DMS153 (cell line): ENCODE measurements at places on chromosomes 11 and 22.
A peak's percentile ranks its signal among the peaks of the same experiment; 100 is the strongest.

- no peak for DNase-seq
Observed at GRCh38 chr11:18623707-18624106, 10.4 kb downstream of the SPTY2D1 start.

GRCh38 chr11:63673579-63673978 is 2.4 kb upstream of the ATL3 start:
- DNase-seq: no peak

DNA sequence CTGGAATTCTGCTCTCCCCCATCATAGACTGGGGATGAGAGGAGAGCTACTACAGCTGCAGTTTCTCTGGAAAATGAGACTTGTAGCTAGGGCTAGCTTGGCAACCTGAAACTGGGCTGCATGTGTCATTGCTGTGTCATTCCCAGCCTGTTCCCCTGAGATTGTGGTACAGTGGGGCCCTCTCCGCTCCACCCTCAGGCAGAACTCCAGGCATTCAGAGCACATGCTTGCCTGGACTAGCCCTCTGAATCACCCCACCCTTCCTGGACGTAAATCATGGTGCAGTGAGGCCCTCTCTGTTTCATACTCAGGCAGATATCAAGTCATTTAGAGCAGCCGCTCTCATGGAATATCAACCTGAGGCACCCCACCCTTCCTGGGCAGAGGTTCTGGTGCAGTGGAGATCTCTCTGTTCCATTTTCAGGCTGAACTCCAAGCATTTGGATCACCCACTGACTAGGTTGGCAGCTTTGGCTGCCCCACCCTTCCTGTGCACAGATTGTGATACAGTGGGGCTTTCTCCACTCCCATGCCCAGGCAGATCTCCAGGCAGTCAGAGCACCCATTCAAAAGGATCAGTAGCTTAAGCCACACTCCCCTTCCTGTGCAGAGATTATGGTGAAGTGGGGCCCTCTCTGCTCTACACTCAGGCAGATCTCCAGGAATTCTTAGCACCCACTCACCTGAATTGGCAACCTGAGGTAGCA is 274.4 kb downstream of the C11orf87 start:
- no peak for DNase-seq

GRCh38 chr22:30170129-30170528 is 76.4 kb downstream of the LIF start:
- DNase-seq: no peak

DNA sequence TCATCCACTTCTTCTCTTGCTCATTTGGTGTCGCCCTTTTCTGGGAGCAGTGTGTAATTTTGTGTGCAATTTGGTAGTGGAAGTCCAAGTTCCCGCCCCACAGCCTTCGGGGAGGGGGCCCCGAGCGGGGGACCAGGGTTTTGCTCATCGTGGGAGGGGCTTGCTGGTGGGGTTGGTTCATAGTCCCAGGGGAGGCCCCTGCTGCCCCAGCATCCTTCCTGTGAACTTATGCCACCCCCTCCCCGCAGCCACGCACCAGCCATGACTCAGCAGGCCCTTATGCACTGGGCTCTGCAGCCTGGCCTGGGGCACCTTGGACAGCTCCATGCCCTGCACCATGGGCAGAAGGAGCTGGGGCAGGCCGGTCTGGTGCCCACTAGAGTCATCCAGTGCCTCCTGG is 1183.6 kb downstream of the BRD1 start:
- DNase-seq: no peak

- DNase-seq: no peak
Observed at GRCh38 chr11:2708151-2708581, 8.4 kb upstream of the KCNQ1OT1 start.

DNA sequence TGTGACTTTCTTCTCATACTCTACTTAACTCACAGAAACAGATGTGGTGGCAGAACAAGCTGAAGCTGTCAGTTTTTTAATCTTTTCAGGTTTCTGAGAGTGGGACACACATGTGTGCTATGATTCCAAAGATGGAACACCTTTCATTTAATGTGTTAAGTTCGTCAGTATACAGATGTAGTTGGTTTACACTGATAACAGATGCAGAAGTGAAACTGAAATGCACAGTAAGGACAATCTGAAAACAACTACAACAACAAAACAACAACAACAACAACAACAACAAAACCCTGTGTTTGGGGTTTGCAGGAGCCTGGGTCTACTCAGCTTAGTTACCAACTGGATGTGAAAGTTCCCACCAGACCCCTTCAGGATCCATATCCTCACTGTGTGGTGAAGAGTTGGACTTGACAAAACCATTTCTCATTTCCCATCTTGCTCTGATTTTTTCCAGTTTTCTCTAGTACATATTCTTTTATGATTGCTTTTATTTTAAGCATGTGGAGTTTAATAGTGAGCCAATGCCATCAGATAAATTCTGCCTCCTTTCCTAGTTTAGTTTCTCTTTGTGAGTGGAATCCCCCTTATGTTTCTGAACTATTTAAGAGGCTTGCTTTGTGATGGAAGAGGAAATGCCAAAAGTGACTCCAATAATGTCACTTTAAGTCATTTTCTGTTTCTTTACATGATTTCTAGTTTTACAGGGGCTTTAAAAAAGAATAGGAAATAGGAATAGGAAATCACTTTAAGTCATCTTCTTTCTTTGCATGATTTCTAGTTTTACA is 47.8 kb downstream of the ARHGAP42 start:
- no peak for DNase-seq

GRCh38 chr11:2793701-2794045 is 91.9 kb downstream of the CDKN1C start:
- DNase-seq: no peak

- no peak for DNase-seq
Observed at GRCh38 chr22:20242393-20243175, 25.5 kb downstream of the RTN4R start.

GRCh38 chr11:9577556-9577955 is 4.1 kb downstream of the WEE1 start:
- DNase-seq: no peak

GRCh38 chr22:19664951-19665783 is 49.1 kb upstream of the SEPTIN5 start:
- no peak for DNase-seq

DNA sequence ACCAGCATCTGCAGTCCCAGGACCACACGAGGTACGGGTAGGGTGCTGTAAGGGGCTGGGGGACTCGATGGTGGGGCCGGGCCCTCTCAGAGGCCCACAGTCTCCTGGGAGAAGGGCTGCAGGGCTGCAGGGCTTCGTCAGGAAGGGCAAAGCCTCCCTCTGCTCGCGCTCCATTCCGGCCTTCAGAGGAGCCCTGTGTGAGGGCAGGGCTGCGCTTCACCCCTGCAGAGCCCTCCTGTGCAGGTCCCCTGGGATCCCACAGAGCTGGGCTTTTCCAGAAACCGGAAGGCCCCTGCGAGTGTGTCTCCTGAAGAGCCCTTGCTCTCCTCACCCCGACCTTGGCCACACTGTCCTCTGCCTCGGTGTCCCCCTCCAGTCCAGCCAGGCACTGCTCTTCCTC is 27.2 kb downstream of the WNT11 start:
- no peak for DNase-seq

- no peak for DNase-seq
Observed at GRCh38 chr22:17403906-17404305, 34.6 kb downstream of the CECR2 start.

- DNase-seq: peak; percentile 18
Observed at GRCh38 chr11:102293873-102294601, 23.2 kb upstream of the BIRC3 start.

DNA sequence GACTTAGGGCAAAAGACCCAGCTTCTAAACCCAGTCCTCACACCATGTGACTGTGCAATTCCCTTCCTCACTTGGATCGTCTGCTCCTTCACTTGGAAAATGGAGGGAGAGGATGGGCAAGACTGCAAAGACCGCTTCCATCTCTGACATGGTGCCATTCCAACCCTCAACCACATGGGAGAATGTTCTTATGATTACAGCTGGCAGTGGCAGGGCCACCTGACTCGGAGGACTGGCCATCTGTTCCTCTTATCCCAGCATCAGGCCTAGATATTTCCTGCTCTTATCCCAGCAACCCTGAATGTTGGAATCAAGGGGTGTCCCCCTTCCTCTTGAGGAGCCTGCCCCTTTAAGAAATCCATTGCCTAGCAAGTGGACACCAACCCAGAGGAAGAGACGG is 15.4 kb downstream of the DSCAML1 start:
- no peak for DNase-seq

GRCh38 chr22:47322854-47323253 is 560.4 kb downstream of the TBC1D22A start:
- peak; percentile 81 for DNase-seq

GRCh38 chr11:11587122-11587521 is 34.7 kb downstream of the GALNT18 start:
- DNase-seq: no peak

- DNase-seq: no peak
Observed at GRCh38 chr22:32208681-32209080, 3.8 kb upstream of the RFPL2 start.
